ENCODE measurements at places on chromosomes 16 and 17.
A peak's percentile ranks its signal among the peaks of the same experiment; 100 is the strongest.

DNA sequence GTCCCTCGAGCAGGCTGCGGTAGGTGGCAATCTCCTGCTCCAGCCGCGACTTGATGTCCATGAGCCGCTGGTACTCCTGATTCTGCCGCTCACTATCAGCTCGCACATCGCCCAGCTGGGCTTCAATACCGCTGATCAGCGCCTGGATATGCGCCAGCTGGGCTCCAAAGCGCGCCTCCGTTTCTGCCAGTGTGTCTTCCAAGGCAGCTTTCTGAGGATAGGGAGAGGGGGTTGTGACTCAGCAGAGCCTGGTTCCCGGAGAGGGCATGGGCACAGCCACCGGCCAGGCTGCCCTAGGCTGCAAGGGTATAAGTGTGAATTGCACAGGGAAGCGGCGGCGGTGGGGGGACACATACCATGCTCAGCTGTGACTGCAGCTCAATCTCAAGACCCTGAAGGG is 4.3 kb downstream of the KRT19 start:
- peak; percentile 73 for DNase-seq

DNA sequence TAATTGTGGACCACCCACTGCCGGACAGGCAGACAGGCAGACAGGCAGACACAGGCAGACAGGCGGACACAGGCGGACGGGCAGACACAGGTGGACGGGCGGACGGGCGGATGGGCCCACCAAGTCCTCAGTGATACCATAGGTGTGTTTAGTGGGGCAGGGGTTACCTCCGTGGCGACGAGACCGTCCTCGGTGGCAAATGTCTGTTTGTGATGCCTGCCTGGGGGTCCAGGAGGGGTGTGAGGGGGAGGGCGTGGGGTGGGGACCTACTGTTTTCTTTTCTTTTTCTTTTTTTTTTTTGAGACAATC is 76.7 kb downstream of the RTN4RL1 start:
- DNase-seq = no peak

- peak; percentile 48 for DNase-seq
These were observed 16.7 kb upstream of the USP36 start for GRCh38 chr17:78857266-78857665.

- DNase-seq = no peak
These were observed 913 bp downstream of the CDIP1 start for GRCh38 chr16:4537376-4538343.

Data from BE2C (cell line).